Thymus (tissue), 14 donors: ENCODE measurements at places on chromosomes 5 and 9. TPM values are rescaled to one million over a fixed set of nuclear protein-coding genes. Genes with fewer than 3 reads are reported as not detected.

GRCh38 chr5:56601641-56602071, 213.7 kb upstream of the MAP3K1 start:
- DNase-seq = no peak

GRCh38 chr9:82499337-82499736, 510.8 kb downstream of the SPATA31D1 start:
- DNase-seq = no peak

Gene C9orf50
- total RNA-seq = 0.05 TPM

Gene ELAVL2
- 0.33 TPM for total RNA-seq

GRCh38 chr5:59501316-59501715, 392.2 kb downstream of the PDE4D start:
- DNase-seq = no peak

GRCh38 chr5:58775701-58776262, 192.9 kb downstream of the RAB3C start:
- DNase-seq = no peak
